ENCODE measurements at places on chromosomes 1 and 21. TPM values are rescaled to one million over a fixed set of nuclear protein-coding genes. Genes with fewer than 3 reads are reported as not detected.

OR2T33 gene
- not detected for total RNA-seq

CCDC185 gene
- total RNA-seq, result not detected

CD164L2 gene
- total RNA-seq, result 0.19 TPM

GRCh38 chr1:155105604-155106011, 22.1 kb upstream of the EFNA1 start:
- no peaks in the 10 kb centered on the region for H3K4me1 ChIP-seq
- no peaks in the 10 kb centered on the region for H3K27me3 ChIP-seq
- no peaks in the 10 kb centered on the region for H3K36me3 ChIP-seq
- H3K4me3 ChIP-seq, result no peak overlapping the region
- H3K27ac ChIP-seq, result no peak overlapping the region

GRCh38 chr21:45372732-45373355, 32.1 kb upstream of the COL18A1 start:
- H3K27me3 ChIP-seq, result no peaks in the 10 kb centered on the region
- no peak overlapping the region for H3K4me3 ChIP-seq
- H3K4me1 ChIP-seq, result no peaks in the 10 kb centered on the region
- no peak overlapping the region for H3K27ac ChIP-seq
- no peaks in the 10 kb centered on the region for H3K36me3 ChIP-seq

DNA sequence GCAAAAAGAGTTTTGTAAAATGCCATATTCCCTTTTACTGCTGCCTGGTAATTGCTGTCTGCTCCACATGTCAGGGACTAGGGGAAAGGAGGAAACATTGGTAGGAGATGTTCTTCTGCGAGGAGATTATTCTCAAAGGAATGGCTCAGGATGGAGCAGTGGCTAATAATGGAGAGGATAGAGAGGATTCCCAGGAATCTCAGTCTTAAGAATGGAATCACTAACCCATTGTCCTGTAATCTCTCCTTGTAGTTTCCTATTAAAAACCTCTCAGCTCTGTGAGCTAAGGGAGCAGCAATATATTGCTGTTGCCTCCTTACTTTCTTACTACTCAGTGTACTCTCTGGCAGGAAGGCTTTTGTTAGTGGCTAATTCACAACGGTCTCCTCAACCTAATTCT, 175.4 kb downstream of the HS2ST1 start:
- no peak overlapping the region for H3K27ac ChIP-seq
- no peak overlapping the region for H3K4me3 ChIP-seq
- no peaks in the 10 kb centered on the region for H3K36me3 ChIP-seq
- no peaks in the 10 kb centered on the region for H3K27me3 ChIP-seq
- H3K4me1 ChIP-seq, result no peaks in the 10 kb centered on the region
- no peak for DNase-seq

- peaks cover 39% of the 10 kb centered on the region for H3K36me3 ChIP-seq
- DNase-seq, result no peak
- no peak overlapping the region for H3K27ac ChIP-seq
- no peaks in the 10 kb centered on the region for H3K27me3 ChIP-seq
- no peaks in the 10 kb centered on the region for H3K4me1 ChIP-seq
Observed at GRCh38 chr1:153934746-153935145, 11.8 kb downstream of the DENND4B start.

DNA sequence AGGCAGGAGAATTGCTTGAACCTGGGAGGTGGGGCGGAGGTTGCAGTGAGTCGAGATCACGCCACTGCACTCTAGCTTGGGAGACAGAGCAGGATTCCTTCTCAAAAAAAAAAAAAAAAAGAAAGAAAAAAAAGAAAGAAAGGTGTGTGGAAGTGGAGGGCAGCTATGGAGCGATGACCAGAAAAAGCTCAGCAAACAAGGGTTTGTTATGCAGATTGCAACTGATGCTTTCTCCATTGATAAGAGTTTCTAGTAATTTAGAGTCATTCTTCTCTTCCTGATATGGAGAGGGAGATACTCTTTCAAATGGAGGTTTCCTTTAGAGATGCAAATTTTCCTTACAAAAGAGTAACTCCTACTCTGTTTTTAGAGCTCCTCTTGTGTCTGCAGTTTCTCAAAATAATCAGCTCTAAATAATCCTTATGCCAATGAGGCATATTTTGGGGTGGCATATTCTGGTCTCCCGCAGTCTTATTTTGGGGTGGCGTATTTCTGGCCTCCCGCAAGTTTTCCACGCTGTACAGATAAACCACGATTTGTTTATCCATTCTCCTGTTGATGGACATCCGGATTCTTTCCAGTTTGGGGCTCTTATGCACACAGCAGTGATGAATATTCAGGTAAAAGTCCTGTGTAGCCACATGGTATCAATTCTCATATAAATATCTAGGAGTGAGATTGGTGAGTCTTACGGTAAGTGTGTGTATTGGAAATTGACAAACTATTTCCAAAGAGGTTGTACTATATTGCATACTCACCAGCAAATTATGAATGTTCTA, 30.7 kb upstream of the RCC2 start:
- no peaks in the 10 kb centered on the region for H3K36me3 ChIP-seq
- no peak overlapping the region for H3K4me3 ChIP-seq
- H3K4me1 ChIP-seq, result no peaks in the 10 kb centered on the region
- DNase-seq, result no peak
- no peaks in the 10 kb centered on the region for H3K27me3 ChIP-seq
